ENCODE measurements at places on chromosomes 12 and 14.

GRCh38 chr12:111056618-111057521 lies 136.5 kb upstream of the MYL2 start:
- DNase-seq: peak; percentile 21

- DNase-seq: no peak
These were observed 116.8 kb upstream of the PRICKLE1 start for GRCh38 chr12:42706321-42706720.

DNA sequence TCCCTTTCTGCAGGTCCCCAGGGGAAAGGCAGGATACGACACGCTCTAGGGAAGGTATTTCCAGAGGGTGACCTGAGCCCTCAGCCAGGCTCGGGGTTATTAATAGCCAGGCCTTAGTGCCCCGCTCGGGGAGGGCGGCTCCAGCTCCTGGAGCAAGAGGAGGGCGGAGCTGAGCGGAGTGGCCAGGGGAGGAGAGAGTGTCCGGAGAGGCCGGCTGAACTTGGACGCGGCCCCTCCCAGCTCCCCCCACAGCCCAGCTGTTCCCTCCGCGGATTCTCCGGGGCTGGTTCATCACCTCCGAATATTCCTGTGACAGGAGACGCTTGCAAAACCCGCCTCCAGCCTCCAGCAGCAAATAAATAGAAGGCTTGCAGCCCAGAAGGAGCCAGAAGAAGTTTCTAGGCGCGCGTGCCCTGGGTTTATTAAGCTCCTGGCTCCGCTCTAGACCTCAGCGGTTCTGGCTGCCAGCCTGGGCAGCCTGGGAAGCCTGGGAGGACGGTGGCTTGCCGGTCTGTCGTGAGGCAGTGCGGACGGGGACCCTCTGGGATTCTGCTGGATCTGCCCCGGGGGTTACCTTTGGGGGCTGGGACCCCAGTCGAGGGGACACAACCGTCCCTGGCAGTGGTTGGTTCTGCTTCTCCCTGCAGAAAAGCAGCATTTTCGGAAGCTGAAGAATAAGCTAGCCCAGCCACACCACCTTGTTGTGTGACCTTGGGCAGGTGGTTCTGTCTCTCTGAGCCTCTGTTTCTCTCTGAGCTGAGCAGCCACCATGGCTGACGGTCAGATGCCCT lies at the start of gene HSPB8:
HSPB8 (plus strand) TSS at position 388 of the 791 bp plus-strand sequence; CDS start at position 770, 382 bp downstream.
- no peak for DNase-seq

DNA sequence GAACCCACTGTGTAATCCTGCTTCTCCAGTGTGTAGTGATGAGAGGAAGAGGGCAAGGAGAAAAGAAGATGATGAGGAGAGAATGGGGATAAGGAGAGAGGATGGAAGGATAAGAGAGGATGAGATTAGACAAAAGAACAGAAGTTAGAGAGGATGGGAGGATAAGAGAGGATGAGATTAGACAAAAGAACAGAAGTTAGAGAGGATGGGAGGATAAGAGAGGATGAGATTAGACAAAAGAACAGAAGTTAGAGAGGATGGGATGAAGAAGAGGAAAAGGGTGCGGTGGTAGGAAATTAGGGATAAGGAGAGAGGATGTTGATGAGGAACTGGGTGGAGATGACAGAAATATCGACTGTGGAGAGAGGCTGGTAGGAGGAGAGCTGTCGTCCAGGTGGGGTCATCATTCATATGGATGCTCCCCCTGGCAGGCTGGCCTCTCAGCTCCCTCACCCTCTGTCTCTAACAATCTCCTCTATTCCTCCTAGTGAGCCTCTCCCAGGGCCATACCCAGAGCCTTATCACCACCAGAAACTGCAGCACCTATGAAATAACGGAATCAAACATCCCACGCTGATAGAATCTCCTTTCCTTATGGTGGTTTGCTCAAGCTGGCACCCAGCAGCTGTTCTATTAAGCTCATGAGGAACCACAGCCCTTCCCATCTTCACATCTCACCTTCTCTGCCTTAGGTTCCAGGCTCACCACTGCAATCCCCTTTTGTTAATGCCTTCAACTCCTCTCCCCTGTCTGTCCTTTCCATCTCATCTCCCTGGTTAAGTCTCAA lies 6.0 kb upstream of the CIROP start:
- DNase-seq: no peak

GRCh38 chr14:67357186-67357968 lies 2.2 kb downstream of the ATP6V1D start:
- DNase-seq: no peak

- no peak for DNase-seq
These were observed 269.3 kb downstream of the DAD1 start for GRCh38 chr14:22319526-22320361.

DNA sequence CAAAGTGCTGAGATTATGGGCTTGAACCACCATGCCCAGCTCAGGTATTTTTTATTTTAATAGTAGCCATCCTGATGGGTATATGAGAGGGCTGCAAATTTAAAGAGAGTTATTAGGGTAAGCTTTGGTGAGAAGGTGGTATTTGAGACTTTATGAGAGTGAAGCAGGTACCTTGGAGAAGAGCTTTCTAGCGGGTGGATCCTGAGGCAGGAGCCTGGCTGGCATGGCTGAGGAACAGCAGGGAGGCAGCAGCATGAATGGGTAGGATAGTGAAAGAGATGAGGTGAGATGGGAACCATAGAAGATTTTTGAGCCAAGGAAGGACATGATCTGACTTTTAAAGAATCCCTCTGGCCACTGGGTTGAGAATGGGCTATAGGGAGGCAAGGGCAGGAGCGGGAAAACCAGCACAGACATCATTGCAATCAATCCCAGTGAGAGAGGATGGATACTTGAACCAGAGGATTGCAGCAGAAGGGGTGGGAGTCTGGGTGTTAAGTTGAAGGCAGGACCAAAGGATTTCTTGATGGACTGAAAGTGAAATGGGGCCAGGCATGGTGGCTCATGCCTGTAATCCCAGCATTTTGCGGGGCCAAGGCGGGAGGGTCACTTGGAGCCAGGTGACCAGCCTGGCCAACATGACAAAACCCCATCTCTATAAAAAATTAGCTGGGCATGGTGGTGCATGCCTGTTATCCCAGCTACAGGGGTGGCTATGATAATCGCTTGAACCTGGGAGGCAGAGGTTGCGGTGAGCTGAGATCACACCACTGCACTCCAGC lies 5.7 kb downstream of the SVOP start:
- DNase-seq: no peak

DNA sequence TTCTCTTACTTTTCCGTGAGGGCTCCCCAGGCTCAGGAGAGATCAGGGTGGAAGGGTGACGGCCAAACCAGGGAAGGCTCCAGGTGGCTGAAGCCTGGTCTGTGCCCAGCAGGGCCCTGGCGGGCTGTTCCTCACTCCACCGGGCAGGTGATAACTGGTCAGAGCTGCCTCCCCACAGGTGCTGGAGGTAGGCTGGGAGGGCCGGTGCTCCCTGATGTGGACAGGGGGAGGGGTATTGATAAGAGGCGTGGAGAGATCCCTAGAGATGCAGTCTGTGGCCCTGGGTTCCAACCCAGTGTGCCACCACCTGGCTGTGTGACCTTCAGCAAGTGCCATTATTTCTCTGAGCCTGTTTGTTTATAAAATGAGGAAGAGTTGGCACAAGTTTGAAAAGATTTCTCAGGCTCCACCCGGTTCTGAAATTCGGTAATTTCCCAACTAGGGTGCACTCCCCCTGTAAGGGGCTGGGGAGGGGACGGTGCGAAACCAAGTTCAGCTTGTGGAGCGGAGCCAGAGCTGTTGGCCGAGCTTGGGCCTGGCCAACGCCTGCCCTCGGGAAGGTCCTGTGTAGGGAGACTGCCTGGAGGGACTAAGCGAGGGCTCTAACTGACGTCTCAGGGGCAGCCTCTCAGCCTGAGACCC lies 1.0 kb upstream of the NR4A1 start:
- no peak for DNase-seq

Data from stimulated activated CD4-positive, alpha-beta T cell treated with anti-CD3 and anti-CD28 coated beads, Interleukin-15, amount 100 ng/mL, for 1 hour (primary cell).